ENCODE measurements at places on chromosomes 5 and 9.

DNA sequence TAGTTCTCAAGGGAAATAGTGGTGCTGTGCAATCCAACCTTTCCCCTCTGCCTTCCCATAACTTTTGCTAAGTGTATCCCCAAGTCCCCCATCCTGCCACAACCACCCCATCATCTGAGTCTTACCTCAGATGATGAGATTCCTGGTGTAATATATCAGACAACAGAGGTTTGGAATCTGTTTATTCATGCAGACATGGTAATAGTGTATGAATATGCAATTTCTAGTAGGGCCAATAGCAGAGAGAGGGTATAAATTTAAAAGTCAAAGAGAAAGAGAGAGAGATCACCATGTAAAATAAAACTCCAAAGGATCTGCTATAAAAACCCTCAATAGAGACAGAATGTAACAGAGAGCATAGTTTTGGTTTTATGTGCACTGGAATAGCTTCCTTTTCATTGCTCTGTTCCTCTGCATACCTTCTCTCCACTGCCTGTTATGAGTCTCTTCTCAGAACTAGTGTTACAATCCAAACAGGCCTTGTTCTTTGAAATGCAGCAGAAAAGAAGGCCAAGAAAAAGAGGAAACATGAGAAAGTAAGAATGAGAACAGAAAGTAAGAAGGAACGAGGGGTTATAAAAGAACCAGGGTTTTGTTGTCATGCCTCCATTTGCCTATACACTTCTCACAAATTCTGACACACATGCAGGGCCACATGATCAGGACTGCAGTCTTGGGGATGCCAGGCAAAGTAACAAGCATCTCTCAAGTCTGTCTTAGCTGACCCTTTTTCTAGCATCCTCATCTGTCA lies 278.0 kb downstream of the CETN3 start:
- no peak for DNase-seq

- no peak for DNase-seq
These were observed 10.3 kb upstream of the AK1 start for GRCh38 chr9:127887792-127888191.

GRCh38 chr5:1008451-1009358 lies at the start of gene NKD2:
NKD2 (plus strand) TSS chr5:1008802; CDS start chr5:1009058, 256 bp downstream.
- DNase-seq: no peak

DNA sequence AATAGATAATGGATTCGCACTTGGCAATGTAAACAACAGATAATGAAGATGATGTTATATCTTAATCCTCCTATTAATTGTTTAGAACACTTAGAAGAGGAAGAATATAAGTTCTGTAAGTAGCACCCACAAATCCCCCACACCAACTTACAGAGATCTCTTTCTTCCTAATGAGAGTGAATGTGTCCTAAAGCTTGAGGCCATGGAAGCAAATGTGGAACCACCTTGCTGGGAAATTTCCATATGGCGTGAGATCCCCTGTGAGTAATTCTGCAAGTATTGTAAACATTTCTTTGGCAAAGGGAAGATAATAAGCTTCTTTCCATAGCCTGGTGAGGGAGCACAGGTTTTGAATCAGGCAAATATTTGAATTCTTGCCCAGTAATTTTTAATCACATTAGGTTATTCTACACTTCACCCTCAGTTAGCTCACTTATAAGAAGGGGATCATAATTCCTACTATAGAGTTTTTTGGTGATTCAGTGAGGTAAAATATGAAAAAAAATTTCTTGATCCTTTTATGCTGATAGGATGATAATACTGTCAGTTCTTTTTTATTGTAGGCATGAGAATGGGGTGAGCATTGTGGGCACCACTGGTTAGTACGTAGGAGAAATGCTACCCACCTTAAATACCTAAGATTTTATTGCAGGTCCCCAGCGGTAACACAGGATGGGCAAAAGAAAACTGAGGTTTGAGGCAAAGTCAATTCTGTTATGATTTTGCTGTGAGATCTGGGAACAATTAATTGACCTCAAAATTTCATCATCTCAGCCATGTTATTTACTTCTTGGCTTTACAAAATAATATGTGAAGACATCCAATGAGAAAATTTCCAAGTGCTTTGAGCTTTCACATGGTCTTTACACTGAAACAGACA lies 574.8 kb downstream of the PSAT1 start:
- DNase-seq: peak; percentile 88

DNA sequence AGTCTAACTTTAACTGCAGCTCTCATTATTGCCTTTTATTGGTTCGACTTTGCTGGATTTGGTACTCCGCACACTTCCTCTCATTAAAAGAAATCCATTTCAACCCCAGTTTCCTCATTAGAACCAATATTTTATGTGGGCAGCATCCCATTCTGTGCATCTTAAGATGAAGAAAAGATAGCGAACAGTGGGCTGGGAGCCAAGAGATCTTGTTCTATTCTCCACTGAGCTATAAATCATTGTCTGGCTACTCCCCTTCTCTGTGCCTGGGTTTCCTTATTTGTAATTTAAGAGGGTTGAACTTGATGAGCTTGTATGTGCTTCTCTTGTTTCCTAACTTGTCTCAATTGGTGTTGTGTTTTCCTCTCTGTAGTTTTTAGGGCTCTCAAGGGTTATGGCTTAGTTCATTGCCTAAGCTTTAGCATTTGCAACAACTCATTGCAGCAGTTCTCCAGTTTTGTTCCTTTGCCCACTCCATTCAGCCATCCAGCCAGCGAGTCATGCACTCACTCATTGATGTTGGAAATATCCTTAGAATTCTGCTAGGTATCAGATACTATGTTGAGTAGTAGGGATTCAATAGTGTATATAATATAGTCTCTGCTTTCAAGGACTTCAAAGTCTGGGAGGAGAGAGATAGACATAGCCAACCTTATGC lies 273.3 kb upstream of the TNC start:
- DNase-seq: peak; percentile 34
